ENCODE measurements at places on chromosomes 12 and 14.

DNA sequence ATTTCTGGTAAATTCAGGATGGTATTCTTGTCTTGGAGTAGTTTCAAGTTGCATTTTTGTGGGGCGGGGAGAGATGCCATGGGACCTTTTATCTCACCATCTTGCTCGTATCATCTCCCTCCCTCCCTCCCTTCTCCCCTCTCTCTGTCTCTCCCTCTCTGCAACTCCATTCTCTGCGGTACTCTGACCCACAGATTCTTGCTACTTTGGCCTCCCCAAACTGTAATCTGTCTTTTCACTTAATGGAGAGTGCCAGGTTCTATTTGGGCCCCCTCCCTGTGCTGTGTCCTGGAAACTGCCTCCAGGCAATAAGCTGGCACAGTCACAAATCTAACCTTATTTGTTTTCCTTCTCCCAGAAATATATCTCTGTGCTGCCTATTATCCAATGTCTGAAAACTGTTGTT, 175.2 kb downstream of the PAWR start:
- no peak for DNase-seq

DNA sequence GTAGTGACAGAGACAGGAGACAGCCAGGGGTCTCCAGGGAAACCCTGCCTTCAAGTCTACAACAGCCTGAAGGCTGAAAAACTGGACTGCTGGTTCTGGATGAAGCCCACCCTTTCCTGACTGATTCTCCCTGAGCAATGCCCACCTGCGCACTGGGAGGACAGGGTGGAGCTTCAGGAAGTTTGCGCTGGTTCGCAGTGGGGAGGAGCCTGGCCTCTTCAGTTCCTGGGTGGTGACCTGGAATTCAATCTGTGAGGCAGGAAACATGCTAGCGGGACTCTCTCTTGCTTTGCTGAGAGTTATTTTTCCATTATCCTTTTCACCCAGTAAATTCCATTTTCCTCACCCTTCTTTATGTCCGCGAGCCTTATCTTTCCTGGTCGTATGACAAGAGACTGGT, 600.8 kb downstream of the TRHDE start:
- no peak for DNase-seq

GRCh38 chr14:32545506-32546210, 216.6 kb downstream of the AKAP6 start:
- DNase-seq = no peak

GRCh38 chr14:58961045-58961731, 227.3 kb upstream of the DAAM1 start:
- DNase-seq = no peak

DNA sequence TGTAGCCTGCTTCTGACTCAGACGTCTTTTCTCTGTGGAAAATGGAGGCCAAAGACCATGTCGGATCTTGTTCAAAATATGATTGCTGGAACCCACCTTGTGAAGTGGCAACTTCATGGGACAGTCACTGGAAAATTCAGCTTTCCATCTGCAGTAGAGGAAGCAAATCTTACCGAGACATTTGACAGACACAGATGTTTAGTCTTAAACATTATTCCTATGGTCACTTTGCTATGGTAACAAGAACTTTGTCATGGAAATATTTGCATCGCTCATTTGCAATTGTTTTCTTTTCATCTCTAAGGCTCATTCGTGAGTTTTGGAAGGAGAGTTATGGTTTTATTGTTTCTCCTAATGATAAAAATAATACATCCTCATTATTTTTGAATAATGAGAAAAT, 98.3 kb upstream of the HIF1A start:
- no peak for DNase-seq

DNA sequence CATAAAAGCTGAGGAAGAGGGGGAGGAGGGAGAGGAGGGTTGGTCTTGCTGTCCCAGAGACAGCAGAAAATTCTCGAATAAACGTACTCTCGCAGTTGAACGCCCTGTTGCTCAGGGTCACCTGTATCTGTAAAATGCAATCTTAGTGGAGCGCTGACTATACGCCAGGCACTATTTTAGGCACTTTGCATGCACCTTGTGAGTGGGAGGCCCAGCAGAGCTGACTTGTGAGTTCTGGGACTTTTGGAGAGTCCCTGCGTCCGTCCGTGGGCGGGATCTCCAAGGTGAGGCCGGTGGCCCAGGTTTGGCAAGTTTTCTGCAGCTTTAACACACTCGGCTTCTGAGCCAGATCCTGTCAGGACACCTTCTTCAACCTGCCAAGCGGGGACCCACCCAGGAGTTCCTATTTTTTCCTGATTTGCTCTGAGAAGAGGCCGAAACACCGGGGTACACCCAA, 32.5 kb upstream of the PLEKHG6 start:
- DNase-seq = no peak

DNA sequence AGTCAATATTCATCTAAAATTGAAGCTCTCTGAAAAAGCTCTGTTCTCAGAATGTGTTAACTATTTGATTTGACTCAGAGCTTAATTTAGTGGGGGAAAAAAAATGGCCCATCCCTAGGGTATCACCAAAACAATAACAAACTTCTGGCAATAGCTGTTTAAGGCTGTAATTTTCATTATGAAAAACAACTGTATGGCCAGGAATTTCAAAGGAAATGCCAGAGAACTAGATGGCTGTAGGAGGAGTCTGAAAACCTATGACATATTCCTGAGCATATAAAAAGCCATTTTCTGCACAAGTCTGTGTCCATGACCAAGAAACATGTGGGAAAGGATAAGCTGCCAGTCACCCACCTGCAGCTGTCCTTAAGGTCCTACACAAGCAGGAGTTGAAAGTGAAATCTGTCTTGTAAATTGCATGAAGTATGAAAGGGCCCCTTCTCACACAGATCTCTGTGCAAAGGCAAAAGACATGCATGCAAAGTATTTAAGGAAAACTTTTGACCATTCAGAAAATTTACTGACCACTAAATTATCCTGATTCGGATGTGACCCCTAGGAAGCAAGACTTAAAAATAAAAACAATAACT, 299.1 kb downstream of the BTG1 start:
- no peak for DNase-seq

- no peak for DNase-seq
Measured at GRCh38 chr14:30291216-30291615, 267.7 kb upstream of the G2E3 start.

DNA sequence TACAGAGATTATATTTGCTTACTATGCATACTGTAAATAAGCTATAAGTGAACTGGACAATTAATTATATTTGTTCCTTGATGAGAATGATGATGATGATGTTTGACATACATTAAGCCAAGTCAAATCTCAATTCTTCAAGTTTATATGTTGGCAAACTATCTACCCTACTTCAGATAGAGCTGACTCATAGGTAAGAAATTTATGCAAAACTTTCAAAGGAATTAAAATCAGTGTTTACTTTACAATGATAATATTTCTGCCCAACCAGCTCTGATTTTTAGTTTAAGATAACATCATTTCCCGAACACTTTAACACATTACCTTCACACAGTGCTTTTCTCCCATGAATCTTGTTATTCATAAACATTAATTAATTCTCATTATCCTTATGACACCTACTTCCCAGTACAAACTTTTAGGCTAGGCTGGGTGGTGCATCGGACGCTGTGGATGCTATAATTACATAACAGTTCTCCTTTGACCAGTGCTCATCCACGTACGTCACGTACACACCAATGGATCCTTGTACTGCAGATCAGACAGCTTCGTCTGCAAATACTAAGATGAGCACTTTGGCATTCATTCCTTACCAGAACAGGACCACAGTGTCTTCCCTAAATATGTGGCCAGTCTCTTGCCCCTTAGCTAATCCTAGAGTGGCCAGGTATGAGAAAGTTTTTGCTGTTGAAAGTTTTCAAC, 18.3 kb downstream of the BMP4 start:
- no peak for DNase-seq

GRCh38 chr12:90254796-90255195, 546.2 kb upstream of the ATP2B1 start:
- no peak for DNase-seq

GRCh38 chr14:103332143-103332919, 1.7 kb upstream of the EIF5 start:
- no peak for DNase-seq

- no peak for DNase-seq
Measured at GRCh38 chr14:90412058-90412457, 15.2 kb downstream of the CALM1 start.

- DNase-seq = no peak
Measured at GRCh38 chr14:94622653-94623421, 10.6 kb downstream of the SERPINA3 start.

GRCh38 chr12:53474077-53474476, 22.2 kb downstream of the PCBP2 start:
- no peak for DNase-seq

GRCh38 chr14:63899953-63900352, 47.1 kb downstream of the SYNE2 start:
- DNase-seq = no peak

DNA sequence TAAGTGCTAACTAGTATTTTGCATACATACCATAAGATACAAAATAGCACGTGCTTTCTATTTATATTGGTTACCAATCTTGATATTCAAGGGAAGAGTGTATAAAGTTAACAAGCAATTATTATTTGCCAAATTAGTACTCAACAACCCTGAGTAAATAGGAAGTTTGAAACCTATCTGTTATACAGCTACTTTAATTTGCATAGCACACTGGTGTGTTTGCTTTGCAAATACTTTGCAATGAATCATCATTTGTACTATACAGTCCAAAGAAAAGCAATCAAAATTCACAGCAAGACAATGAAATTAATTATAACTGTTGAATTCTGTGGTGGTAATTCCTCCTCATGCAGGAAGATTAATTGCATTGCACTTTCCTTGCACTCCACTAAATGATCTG, 469.1 kb downstream of the PRKD1 start:
- DNase-seq = no peak

GRCh38 chr12:53806721-53807120, 54.9 kb upstream of the CISTR start:
- DNase-seq = no peak

GRCh38 chr12:132827763-132828703, 636 bp downstream of the GOLGA3 start:
- DNase-seq = peak; percentile 32

GRCh38 chr12:108800591-108800990, 56.8 kb downstream of the SSH1 start:
- no peak for DNase-seq

DNA sequence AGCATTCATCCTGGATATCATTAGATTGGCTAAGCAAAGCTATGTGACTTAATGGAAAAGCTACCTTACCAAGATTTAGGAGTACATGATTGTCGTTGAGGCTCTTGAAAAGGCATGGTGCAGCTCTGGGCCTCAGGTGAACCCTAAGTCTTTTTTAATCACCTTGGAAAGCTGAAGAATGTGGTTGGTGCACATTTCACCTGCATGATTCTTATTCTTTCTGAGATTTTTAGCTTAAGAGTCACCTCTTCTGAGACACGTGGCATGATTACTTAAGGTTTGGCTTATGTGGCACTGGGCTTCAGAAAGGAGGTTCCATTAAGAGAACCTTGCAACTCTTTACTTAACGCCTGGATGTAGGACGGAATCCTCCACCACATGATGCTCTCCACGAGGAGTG, 498.5 kb downstream of the TMEM117 start:
- DNase-seq = no peak

- no peak for DNase-seq
Measured at GRCh38 chr12:108373111-108373510, 34.0 kb upstream of the CMKLR1 start.

- no peak for DNase-seq
Measured at GRCh38 chr12:66713984-66714383, 35.1 kb upstream of the GRIP1 start.

DNA sequence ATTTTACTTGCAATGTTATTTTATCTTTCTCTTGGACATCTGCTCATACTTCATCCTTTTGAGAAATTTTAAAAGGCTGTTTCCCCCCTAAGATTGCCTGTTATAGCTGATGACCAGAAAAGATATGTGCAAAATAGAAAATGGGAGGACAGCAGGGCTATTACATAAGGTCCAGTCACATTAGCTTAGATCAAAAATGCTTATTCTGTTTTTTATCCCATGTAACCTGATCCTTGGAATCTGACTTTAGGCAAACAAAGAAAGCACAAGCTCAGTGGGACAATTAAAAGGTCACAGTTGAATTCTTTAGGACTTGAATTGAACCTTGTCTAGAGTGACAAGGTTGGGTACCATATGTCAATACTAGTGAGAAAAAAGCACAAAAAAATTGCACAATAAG, 65.1 kb upstream of the TRHDE start:
- DNase-seq = no peak

DNA sequence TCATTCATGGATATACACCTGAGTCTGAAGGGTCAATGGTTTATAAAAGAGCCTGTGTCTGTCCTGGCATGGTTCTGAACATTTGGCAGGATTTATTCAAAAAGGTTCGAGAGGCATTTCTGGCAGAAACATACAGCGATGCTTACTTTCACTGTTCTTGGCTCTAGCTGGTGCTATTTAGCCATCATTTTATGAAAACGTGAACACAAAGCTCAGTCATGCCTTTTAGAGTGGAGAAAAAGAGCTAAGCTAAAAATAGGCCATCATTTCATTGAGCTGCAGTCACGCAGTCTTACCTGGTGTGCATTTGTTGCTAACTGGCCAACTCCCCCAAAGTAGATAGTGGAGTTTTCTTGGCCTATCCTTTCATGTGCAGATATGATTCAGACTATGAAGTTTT, 1209.5 kb downstream of the SLC16A7 start:
- DNase-seq = no peak

GRCh38 chr14:68476212-68477109, 316.4 kb downstream of the ZFP36L1 start:
- no peak for DNase-seq

DNA sequence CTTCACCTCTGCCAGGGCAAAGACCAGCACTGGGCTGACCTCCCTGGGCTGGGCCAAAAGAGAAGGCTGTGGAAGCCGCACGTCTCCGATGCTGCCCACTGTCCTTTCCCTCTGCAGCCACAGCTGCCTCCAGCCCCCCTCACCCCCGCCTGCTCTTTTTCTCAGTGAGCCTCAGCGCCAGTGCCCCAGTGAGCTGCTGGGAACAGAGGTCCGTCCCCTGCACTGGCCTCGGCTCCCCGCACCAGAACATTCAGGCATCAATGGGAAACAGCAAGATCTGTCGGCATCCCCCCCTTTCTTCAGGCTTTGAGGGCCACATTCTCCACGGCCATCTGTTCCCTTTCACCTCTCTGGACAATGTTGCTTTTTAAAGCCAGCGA, 398.1 kb downstream of the ZFP36L1 start:
- DNase-seq = no peak

- DNase-seq = no peak
Measured at GRCh38 chr14:103298620-103299019, 35.4 kb upstream of the EIF5 start.

GRCh38 chr12:4005851-4006430, 132.7 kb upstream of the PARP11 start:
- DNase-seq = no peak

DNA sequence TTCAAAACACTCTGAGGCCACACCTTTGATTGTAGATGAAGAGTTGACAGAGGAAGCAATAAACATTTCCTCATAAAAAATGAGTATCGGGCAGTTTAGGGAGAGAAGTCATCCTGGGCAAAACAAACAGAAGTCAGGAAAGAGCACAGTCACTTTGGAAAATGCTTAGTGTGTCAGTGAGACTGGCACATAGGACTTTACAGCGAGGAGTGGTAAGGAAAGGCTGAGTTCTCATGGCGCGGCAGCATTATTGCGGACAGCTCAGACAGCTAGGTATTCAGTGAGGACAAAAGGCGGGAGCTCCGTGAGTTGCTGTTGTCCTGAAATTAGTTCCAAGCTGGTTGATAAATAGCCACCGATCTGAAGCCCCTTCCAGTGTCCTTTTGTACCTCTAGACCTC, 229.9 kb downstream of the SNAPC1 start:
- no peak for DNase-seq

- peak; percentile 19 for DNase-seq
Measured at GRCh38 chr14:45290547-45290946, 37.5 kb upstream of the MIS18BP1 start.

- no peak for DNase-seq
Measured at GRCh38 chr12:119258149-119258548, 76.4 kb upstream of the CCDC60 start.

Data from activated CD4-positive, alpha-beta T cell treated with anti-CD3 and anti-CD28 coated beads, Interleukin-2, amount 10 ng/mL, durations not matched to agents 7 days and 5 days (primary cell).